HTR-8/SVneo (cell line): ENCODE measurements at places on chromosomes 4 and X.
A peak's percentile ranks its signal among the peaks of the same experiment; 100 is the strongest.

GRCh38 chr4:183499801-183500200 lies 5.1 kb upstream of the ING2 start:
- DNase-seq = no peak

GRCh38 chr4:13980317-13981310 lies 353.1 kb upstream of the BOD1L1 start:
- DNase-seq = no peak

DNA sequence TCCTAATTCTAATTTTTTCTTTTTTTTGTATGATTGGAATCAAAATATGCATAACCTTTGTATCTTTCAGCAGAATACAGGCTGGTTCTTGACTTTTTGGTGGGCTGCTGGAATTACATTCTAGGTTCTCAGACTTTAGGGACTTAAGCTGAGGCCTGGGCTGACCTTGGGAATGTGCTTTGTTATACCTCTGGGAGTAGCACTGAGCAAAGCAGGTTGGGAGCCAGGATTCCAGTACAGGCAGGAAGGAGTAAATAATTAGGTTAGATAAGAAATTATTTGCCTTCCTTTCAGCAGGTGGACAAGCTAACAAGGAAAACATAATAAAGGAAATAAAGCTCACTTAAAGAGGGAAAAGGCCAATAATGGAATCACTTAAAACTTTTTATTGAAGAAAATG lies 49.9 kb upstream of the SLC4A4 start:
- no peak for DNase-seq

- no peak for DNase-seq
Observed at GRCh38 chrX:15566244-15566643, 34.5 kb downstream of the ACE2 start.

DNA sequence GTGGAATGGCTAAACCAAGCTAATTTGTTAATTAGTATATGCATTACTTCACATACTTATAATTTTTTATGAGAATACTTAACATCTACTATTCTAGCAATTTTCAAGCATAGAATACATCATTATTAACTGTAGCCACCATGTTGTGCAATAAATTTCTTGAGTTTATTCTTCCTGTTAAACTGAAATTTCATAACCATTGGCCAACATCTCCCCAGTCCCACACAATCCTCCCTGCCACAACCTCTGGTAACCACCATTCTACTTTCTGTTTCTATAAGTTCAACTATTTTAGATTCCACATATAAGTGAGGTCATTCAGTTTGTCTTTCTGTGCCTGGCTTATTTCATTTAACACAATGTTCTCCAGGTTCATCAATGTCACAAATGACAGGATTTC lies 208.5 kb downstream of the PPP4R3C start:
- no peak for DNase-seq

GRCh38 chr4:8771666-8772065 lies 100.0 kb downstream of the HMX1 start:
- no peak for DNase-seq

DNA sequence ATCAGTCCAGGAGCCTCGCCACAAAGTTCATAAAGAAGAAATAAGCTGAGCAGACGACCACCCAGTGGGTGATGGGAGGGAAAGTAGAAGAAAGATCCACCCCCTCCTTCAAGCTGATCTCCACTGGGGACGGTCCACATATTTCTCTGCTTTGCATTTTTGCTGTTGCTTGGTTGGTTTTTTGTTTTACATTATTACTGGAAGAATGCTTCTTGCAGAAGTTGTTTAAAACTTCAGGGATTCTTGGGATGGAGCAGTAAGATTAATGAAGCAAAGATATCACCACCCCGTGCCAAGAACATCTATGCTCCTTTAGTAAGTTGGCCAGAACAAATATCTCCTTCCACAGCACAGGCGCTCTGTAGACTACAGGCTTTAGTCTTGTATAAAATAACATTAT lies 30.1 kb downstream of the LGI2 start:
- DNase-seq = no peak

- DNase-seq = no peak
Observed at GRCh38 chrX:107213477-107213876, 7.1 kb downstream of the DNAAF6 start.

GRCh38 chr4:51895816-51896408 lies 53.0 kb downstream of the DCUN1D4 start:
- DNase-seq = peak; percentile 59

GRCh38 chr4:13599159-13599558 lies 28.4 kb downstream of the BOD1L1 start:
- no peak for DNase-seq

- DNase-seq = no peak
Observed at GRCh38 chrX:45527834-45528233, 327.2 kb upstream of the DIPK2B start.

DNA sequence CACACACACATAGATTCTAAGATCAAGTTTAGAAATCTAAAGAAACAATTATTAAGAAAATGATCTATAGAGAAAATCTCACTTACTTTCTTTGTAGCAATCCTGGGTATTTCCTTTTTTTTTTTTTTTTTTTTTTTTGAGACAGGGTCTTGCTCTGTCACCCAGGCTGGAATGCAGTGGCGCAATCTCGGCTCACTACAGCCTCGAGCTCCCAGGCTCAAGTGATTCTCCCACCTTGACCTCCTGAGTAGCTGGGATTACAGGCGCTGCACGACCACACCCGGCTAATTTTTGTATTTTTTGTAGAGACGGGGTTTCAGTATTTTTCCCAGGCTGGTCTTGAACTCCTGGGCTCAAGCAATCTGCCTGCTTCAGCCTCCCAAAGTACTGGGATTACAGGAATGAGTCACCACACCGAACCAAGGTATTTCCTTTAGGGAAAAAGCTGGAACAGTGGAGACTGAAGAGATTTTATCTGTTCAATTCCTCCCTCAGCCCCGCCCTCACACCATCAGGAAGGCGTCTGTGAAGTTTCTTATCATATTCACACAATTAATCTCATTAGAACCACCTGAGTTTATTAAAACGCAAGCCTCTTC lies at the start of gene TRIML2:
TSS of gene TRIML2 (minus strand) at position 447 of the 599 bp plus-strand sequence. CDS start 4,235 bp downstream, outside the sequence.
- no peak for DNase-seq

DNA sequence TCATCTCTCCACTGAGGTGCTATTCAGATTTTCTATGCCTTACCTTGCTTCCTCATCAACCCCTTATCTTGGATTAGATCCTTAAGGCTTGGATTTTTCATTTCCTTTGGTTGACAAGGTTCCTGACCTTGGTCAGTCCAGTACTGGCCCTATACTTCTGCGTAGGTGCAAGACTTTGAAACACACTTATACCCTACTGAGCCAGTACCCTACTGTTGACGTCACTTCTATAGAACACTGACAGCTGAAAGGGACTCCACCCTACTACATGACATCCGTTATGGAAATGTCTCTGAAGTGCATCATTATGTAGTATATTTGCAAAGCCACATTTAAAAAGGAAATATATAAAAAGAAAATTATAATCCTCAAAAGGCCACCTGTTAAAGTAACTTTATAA lies 12.0 kb upstream of the PLS3 start:
- DNase-seq = no peak

DNA sequence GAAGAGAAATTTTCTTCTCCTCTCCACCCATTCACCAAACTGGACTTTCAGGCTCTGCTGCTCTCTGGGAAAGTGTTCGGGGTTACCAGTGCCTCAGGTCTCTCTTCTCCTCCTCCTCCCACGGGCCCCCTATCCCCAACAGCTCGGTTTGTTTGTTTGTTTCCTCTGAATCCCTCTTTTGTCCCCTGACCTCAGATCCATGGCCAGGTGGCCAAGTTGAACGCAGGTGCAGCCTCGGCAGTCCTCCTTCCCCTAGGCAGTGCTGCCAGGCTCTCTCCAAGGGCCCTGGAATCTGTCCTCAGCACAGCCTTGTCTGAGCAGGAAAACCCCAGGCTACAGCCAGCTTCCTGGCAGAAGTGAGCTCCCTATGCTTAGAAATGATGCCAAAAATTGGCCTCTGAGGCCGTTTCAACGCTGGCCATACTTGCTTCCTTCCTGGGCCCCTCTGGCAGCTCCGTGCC lies 60.0 kb downstream of the FHDC1 start:
- no peak for DNase-seq

- no peak for DNase-seq
Observed at GRCh38 chr4:123787512-123788080, 391.0 kb downstream of the SPRY1 start.

GRCh38 chrX:17860179-17860780 lies 818 bp downstream of the RAI2 start:
- no peak for DNase-seq

DNA sequence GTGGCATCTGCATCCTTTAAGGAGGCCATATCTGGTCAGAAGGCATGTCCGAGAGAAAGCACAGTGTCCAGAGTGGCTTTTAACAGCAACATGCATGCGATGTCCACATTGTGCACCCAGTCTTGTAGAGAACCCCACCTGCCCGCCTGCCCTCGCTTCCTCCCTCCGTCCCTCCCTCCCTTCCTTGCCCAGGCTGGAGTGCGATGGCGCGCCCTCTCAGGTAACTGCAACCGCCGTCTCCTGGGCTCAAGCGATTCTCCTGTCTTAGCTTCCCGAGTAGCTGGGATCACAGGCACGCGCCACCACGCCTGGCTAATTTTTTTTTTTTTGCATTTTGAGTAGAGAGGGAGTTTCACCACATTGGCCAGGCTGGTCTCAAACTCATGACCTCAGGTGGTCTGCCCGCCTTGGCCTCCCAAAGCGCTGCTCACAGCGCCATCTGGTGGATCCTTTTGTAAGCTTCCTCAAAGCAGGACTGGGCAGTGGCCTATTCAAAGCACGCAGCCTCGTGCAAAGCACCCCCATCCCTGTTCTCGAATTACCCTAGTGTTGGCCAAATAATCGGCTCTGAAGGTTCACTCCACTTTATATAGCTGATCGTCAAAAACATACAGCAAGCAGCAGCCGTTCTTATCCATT lies 15.0 kb downstream of the BRCC3 start:
- DNase-seq = no peak

DNA sequence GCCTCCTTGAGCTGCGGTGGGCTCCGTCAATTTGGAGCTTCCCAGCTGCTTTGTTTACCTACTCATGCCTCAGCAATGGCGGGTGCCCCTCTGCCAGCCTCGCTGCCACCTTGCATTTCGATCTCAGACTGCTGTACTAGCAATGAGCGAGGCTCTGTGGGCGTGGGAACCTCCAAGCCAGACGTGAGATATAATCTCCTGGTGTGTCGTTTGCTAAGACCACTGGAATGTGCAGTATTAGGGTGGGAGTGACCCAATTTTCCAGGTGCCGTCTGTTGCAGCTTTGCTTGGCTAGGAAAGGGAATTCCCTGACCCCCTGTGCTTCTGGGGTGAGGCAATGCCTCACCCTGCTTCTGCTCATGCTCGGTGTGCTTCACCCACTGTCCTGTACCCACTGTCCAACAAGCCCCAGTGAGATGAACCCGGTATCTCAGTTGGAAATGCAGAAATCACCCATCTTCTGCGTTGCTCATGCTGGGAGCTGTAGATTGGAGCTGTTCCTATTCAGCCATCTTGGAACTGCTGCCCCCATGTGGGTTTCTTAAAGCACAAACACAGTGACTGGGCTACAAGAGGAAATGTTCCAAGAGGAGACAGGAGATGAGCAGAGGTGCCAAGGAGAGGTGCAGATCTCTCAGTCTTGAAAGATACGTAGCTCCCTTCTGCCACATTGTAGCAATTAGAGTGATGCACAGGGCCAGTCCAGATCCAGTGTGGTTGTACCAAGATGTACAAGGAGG lies 193.0 kb upstream of the IGFBP7 start:
- no peak for DNase-seq

DNA sequence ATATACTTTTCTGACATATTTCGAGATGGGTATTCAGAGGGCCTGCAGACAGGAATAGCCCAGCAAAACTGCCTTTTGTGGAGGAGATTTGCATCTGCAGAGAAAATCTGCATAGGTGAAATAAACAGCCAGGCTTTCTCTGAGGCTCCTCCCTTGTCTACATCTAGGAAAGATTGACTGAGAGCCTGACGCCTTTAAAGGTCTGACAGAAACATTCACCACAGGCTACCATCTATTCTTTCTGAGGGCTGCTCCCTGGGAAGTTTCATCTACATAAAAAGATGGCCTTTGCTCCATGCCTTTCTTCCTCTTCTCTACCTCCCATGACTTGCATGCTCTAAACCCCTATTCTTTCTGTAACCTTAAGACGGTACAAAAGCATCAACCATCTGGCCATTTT lies 55.0 kb upstream of the AP1S2 start:
- DNase-seq = no peak

DNA sequence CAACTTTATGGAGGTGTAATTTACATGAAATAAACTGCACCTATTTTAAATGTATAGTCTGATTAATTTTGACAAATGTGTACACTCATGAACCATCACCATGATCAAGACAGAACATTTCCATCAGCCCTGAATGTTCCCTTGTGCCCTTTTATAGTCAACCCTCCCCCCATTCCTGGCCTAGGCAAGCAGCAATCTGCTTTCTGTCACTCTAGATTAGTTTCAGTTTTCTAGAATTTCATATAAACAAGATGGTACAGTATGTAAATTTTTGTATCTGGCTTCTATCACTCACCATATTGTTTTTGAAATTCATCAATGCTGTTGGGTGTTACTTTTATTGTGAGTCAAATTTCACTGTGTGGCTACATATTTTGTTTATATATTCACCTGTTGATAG lies 234.2 kb upstream of the RPS6KA3 start:
- no peak for DNase-seq

DNA sequence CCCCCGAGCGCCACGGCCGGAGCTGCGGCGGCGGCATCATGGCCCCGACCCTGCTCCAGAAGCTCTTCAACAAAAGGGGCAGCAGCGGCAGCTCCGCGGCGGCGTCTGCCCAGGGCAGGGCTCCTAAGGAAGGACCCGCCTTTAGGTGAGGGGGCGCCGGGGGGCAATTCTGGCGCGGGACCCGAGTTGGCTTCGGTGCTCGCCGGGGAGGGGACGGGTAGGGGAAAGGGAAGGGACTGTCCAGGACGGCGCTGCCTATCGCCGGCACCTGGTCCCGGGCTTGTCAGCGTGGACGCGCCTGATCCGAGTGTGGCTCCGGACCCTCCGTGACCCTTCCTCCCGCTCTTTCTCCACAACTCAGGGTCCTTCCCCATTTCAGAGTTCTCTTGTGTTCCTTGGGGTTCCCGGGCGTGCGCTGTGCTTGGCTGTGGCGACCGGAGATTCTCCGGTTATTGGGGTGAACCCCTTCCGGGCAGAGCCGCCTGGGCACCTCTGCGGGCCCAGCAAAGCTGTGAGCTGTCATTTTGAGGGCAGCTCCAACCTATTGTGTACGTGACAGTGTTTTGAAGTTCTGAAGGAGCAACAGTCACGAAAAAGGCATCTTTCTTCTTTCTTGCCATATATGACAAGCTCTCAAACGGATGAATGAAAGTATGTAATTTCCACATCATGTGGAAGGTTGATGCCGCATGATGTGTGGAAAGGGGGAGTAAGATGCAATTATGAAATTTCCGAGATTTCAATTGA lies 522 bp downstream of the FNIP2 start:
- peak; percentile 30 for DNase-seq

DNA sequence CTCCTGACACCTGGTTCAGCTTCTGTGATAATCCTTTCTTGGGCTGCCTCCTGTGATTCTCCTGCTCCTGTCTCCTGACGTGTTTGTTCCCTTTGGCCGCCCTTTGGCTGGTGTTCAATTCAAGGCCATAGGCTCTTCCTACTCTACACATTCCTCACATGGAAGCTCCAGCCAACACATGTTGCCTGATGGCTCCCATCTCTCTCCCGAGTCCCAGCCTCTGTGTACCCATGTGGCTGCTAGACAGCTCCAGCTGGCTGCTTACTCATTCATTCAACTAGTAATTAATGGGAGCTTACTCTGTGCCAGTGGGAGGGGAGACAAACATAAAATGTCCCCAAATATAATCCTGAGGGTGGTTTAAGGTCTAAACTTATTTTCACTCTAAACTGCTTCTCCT lies 9.2 kb upstream of the MED28 start:
- no peak for DNase-seq

GRCh38 chr4:92099861-92100260 lies 203.9 kb upstream of the GRID2 start:
- no peak for DNase-seq
